Stimulated activated CD8-positive, alpha-beta memory T cell treated with anti-CD3 and anti-CD28 coated beads, Interleukin-7, amount 100 ng/mL, for 1 hour (primary cell): ENCODE measurements at places on chromosomes 4 and X.

DNA sequence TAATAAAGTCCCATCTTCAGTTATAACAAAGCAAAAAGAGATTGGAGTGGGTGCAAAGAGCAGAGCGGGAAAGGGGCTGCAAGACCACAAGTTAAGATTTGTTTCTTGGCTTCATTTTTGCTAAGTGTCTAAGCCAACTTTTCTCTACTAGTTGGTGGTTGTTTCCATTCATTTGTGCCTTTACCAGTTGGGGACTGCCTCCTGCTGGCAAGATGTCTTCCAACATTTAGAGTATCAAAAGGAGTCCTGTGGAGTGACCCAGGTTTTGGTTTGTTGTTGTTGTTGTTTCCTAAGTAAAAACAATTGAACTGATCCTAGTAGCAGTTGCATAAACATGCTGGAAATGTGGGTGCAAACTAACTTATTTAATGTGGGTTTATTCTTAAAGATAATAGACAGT, 121.1 kb downstream of the SPATA18 start:
- no peak for DNase-seq

DNA sequence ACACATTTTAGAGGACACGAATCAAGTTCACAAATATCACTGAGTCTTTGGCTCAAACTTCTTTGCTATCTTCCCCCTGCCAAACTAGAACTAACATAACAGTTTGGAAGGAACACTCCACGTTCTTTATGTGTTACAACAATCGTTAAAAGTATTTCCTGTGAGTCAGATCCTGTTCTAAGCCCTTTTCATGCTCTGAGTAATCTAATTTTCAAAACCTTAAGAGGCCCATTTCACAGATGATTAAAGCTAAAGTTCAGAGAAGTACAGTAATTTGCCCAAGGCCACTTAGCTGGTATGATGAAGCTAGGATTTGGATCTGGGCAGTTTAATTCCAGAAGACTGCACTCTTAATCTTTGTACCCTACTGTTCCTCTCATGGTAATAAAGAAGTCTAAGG, 854.4 kb upstream of the INTU start:
- DNase-seq, result no peak

DNA sequence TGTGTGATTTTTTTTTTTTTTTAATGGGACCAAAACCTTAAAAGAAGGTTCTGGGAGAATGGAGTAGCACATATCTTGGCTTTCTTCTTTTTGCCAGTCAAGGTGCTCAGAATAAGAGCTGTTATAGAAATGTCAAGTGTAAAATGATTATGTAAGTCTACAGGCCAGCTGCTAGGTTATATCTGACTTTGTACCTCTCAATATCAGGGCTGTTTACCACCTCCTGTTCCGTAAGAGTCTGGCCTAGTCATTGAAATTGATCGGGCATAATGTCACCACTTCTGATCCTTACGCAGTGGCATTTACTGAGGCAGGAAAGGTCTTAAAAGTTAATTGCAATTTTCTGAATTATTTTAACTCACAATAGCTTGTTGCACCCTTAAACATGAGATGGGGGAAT, 41.1 kb downstream of the LIMCH1 start:
- DNase-seq, result no peak

DNA sequence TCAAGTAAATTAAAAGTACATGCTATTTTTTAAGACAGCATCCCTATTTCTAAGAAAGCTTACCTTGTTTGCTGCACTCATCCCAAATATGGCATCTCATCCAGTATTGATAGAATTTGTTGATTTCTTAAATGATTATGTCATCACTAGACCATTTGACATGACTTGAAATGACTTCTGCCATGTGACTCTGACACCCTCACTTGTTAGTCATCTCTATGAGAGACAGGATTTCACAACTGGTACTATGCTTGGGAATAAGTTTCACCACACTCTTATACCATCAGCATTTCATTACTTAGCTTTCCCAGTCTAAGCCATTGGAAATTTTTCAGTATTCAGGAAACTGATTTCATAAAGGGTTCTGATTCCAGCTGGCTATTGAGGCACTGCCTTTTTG, 55.3 kb downstream of the TMPRSS11F start:
- no peak for DNase-seq

DNA sequence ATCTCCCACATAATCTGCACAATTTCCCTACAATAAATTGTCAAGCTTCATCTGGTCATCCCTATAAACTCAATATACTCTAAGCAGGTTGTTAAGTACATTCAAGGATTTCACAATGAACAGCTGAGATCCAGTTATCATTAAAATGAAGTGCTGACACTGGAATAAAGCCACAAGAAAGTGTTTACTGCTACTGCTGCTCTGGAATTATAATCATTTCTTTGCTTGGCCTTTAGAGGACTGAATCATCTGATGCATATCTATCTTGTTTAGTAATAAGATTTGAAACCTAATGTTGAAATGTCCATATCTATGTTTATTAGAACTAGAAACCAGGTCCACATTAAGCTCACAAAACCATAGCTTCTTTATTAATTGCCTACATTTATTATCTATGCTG, 338.6 kb upstream of the ZFP42 start:
- no peak for DNase-seq

GRCh38 chr4:109921384-109921808, 8.7 kb downstream of the EGF start:
- DNase-seq, result no peak

GRCh38 chr4:128658214-128658631, 151.3 kb upstream of the JADE1 start:
- no peak for DNase-seq

- no peak for DNase-seq
Measured at GRCh38 chr4:122827258-122827878, 737 bp downstream of the FGF2 start.

- DNase-seq, result no peak
Measured at GRCh38 chr4:56728512-56728911, 47.4 kb upstream of the HOPX start.

- DNase-seq, result no peak
Measured at GRCh38 chrX:134572816-134573682, 85.2 kb downstream of the PLAC1 start.

DNA sequence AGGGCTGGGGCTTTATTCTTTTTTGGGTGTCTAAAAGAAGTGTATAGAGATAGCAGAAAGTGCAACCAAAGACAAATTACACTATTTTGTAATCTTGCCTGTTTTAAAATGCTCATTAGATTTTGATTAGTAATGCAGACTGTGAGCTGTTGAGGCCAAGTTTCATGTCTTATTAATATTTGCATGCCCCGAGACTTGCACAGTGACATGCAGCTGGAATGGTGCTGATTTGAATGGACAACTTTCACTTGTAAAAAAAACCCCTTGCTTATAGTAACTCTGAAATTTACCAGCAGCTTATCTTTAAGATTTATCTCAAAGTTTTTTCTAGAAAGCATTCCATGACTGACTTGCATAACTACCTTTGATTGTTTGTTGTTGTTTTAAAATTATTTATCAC, 835.1 kb upstream of the IGFBP7 start:
- DNase-seq, result no peak

DNA sequence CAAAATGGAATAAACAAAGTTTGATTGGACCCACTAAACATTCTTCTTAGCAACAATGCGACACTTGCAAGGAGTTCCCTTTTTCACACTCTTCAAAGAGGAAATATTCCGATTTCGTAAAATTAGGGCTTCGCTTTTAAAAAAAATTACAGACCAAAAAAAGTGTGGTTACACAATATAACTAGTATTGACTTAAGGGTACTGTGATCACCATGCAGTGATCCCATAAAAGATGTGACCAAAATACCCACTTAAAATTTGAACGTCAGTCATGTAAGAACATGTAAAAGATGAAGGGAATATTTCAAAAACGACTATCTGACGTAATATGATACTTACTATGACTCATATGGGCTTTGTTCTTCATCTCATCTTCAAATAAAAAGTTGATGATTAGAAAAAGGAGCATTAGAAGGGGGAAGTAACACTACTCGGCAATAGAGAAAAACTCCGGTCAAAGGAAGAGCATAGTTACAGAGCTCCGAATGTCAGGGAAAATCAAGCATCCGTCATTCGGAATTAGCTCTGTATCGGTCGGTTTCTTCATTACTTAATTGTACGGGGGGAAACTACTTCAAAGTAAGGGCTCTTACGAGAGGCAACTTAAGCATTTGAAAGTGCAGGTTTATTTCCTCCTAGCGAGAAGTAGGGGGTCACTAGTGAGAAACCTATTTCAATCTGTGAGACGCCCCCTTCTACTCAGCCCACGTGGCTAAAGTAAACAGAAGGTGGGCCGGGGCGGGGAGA, 1.3 kb upstream of the TET2 start:
- DNase-seq, result no peak

- no peak for DNase-seq
Measured at GRCh38 chr4:8916906-8917305, 45.3 kb upstream of the HMX1 start.

DNA sequence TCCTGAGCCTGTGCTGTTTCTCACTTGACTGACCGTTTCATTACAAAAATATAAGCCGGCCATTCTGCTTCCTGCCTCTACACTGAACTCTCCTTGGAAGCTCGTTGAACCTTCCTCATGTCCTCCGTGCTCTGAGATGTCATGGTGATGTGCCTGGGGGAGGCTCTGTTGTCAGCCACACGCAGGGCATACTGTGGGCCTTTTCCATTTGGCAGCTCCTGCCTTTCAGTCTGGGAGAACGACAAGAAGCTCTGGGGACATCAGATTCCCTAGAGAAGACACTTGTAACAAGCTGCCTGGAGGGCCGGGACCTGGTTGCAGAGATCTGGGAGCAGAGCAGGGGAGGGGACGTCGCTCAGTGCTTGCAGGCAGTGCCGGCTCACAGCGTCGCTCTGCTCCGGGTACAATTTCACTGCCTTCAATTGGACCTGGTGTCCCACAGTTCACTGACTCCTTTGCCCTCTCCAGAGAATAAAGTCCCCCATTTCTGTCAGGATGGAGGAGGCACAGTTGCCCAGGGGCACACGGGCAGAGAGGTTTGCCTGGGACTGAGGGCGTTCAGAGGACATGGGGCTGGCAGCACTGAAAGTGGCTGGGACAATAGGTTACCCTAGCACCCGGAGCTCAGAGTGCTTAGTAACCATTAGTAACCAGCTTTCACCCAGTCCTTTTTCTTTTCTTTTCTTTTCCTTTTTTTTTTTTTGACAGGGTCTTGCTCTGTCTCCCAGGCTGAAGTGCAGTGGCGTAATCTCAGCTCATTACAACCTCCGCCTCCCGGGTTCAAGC, 19.1 kb upstream of the MECP2 start:
- DNase-seq, result no peak

DNA sequence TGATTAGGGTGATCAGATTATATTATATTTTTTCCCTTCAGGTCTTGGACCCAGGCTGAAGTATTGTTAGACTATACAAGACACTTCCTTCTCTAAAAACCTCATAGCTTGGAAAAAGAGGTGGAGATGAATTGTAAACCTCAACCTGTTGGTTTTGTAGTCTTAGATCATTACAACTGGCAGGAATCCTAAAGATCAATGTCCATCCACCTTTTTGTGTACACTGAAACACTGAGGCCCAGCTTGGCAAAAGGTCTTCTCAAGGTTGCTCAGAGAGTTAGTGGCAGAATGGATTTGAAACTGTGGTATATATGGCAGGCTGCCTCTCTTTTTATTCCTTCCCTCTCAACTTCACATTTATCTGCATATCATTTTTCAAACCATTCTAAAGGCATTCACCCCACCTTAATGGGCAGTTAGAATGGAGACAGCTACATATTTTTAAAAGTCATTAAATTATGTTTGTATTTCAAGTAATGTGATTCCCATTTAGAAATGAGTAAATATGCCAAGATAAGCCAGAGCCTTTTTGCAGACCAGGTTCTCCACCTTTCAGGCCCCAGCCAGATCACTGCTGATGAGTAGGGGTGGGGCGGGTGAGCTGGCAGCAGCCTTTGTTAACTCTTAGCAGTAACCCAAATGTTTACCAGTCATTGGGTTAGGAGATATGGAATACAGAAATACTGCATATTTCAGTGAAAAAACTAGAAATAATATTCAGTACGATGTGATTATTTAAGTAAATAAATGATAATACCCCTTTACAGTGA, 243.2 kb upstream of the F9 start:
- no peak for DNase-seq

DNA sequence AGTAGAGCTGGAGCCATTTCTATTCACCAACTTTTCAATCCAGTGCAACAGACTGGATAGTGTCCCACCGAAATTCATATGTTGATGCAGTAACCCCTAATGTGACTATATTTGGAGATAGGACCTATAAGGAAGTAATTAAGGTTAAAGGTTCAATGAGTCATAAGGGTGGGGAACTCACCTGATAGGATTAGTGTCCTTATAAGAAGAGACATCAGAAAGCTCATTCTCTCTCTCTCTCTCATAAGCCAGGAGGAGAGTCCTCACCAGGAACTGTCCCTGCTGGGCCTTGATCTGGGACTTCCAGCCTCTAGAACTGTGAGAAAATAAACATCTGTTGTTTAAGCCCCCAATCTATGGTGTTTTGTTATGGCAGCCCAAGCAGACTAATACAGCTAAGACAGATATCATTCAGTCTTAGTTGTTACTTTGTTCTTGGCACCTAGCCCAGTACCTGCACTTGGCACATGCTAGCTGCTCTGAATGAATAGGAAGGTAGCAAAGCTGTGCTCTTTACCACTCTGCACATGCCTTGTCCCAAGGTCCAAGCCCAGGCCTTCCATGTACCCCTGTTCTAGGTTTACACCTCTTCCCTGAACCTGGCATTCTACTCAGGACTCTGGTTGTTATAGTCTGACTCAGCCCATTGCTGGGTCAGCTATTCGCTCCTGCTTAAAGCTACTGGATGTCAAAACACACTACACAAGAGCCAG, 19.2 kb upstream of the BRS3 start:
- DNase-seq, result no peak

- DNase-seq, result no peak
Measured at GRCh38 chrX:39162322-39162735, 361.1 kb downstream of the MID1IP1 start.

- no peak for DNase-seq
Measured at GRCh38 chrX:94256396-94256795, 582.4 kb downstream of the FAM133A start.

DNA sequence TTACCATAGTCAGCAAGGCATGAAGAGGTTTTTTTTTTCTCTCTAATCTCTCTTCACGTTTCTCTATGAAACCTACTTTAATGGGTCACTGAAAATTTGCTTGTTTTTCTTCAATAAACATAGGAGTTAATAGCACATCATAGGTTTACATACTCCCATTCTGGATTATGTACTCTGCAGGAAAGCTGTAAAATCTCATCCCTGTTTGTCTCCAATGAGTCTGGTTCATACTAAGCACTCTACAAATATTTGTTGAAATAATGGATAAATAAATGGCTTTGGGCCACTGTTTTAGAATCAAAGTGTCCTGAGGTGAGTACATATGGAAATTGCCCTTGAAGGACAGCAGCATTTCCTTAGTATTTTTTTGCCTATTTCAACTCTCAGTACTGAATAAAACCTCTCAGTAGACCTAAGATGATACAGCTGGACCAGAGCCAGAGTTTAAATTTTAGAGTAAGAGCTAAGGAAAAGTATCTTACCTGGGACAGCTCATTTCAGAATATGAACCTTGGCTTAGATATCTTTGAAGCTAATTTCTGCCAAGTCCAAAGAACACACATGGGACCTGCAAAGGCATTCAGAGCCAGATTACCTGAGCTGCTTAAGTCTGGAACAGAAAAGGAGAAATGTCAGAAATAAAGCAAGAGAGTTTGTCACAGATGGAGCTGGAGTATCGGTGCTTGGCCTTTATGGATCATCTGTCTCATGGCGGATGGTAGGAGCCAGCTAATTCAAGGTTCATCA, 34.4 kb downstream of the PF4 start:
- DNase-seq, result no peak

GRCh38 chrX:72003811-72004750, 93.4 kb downstream of the NHSL2 start:
- DNase-seq, result no peak

GRCh38 chr4:61501812-61502211, 301.7 kb downstream of the ADGRL3 start:
- DNase-seq, result no peak
